ENCODE measurements at places on chromosomes 12 and 14.

DNA sequence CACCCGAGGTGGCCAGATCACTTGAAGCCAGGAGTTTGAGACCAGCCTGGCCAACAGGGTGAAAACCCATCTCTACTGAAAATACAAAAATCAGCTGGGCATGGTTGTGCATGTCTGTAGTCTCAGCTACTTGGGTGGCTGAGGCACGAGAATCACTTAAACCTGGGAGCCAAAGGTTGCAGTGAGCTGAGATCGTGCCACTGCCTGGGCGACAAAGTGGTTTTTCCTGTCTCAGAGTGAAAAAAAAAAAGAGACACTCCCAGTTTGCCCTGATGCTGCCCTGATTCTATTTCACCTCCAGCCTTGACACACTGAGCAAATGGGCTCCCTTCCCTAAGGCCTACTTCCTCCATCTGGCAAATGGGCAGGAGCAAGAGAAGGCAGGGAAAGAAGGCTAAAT lies 28.5 kb upstream of the PLEK2 start:
- peak; percentile 79 for DNase-seq

DNA sequence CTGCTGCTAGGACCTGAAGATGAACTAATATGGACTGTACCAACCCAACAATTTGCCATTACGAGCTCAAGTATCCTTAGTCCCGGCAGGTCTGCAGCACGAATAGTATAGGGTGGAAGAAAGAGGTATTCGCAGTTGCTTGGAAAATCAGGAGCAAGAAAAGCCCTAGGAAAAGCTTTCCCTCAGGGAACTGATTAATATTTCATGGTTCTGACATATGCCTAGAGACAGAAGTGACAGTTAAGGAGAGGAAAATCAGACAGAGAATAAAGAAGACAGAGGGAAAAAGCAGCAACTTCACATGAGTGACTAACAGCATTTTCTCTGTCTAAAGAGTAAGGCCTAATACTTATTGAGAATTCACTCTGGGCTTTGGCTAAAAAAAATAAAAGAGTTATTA lies 602.9 kb upstream of the ATP2B1 start:
- no peak for DNase-seq

DNA sequence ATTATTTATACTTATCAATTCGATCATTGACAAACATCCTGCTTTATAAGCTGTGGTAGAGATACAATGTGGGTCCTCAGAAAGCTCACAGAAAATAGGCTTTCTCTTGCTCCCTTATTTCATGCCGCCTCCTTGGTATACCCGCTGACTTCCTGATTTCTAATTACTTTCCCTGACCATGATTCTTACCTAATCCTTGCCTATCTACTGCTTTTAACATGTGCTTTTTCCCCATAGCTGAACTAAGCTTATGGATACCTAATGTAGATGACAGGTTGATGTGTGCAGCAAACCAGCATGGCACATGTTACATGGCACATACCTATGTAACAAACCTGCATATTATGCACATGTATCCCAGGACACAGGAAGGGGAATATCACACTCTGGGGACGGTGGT lies 65.1 kb downstream of the ITPR2 start:
- no peak for DNase-seq

GRCh38 chr12:117882181-117882580 lies 86.6 kb downstream of the KSR2 start:
- DNase-seq = no peak

DNA sequence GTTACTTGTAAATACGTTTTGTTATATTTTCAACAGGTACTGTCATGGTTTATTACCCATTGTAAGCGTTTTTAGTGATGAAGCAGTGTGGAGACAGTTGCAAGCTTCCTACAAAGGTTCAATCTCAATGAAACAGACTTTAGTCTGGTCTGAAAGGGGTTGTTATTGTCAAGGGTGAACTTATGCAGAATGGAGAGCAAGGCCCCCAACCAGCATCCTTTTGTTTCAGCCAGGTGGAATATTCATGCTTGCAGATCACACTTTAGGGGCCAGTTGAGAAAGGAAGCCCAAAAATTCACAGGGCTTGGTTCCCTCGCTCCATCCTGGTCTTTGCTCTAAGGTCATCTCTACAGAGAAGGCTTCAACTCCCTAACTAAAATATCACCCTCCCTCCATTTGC lies 103.7 kb downstream of the PRICKLE1 start:
- no peak for DNase-seq

GRCh38 chr12:131055596-131056233 lies 102.0 kb downstream of the ADGRD1 start:
- no peak for DNase-seq

DNA sequence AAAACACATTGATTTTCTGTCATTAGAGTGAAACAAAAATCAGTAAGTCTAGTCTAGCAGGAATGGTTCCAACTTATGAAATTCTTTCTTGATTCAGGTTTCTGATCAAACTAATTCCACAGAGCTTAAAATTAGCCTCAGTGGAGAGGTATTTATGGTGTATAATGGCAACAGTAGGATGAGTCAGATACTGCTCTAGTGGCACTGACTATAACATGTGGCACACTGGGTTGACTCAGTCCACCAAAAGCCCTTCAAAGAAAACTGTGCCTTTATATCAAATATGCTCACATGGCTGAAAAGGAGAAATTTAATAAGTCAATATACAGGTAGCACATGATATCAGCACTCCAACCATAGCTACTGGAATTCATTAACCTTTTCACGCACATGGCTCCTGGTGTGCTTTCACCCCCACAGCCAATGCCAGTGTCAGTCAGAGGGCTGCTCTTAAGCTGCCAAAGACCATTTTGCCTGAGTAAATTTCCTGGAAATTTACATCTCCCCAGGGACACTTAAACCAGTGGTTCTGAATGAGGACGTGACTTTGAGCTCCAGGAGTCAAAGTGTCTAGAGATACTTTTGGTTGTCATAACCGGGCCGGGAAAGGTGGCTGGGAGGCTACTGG lies 21.7 kb upstream of the CATSPERB start:
- no peak for DNase-seq

- no peak for DNase-seq
Measured at GRCh38 chr12:34297790-34298164, 275.5 kb downstream of the ALG10 start.

GRCh38 chr12:16763901-16764300 lies 157.9 kb upstream of the LMO3 start:
- no peak for DNase-seq

- no peak for DNase-seq
Measured at GRCh38 chr14:35532783-35533356, 1.1 kb upstream of the INSM2 start.

DNA sequence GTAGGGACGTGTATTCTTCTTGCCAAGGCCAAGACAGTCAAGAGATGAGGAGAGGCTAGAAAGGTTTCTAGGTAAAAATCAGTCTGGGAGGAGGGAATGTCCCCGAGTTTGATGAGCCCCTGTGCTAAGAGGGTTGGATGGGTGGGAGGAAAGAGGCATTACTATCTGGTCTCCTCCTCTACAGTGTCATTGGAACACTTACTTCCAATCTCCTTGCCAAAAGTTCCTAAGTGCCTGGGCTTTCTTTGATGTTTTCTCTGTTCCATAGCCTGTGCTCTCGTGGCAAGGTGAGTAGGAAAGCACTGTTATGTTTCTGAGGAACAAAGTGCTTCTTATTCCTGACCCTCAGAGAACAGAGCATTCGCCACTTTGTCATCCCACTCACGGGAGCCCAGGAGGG lies at the start of gene RNASE13:
Gene RNASE13, minus strand, starts transcription at position 101 of the 400 bp plus-strand sequence. CDS start 519 bp downstream, outside the sequence.
- DNase-seq = no peak

DNA sequence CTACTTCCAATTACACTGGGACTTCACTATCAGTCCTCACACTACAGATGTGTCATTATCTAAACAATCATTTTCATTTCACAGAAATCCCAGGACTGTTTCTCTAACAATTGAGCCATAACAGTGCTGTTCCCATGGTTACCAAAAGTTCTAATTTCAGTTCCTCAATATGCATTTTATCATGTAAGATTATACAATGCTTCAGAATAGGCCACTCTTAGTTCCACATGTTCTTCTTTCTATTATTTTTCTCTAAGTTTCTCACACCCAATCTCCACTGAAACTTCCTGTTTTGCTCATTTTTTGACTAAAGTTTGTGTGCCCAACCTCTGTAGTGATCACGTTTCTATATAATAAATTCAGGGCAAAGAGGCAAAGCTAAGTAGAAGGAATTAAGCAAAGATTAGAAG lies 185.8 kb downstream of the DUSP6 start:
- DNase-seq = no peak

GRCh38 chr14:65019944-65020566 lies 33.4 kb downstream of the FNTB start:
- peak; percentile 35 for DNase-seq

DNA sequence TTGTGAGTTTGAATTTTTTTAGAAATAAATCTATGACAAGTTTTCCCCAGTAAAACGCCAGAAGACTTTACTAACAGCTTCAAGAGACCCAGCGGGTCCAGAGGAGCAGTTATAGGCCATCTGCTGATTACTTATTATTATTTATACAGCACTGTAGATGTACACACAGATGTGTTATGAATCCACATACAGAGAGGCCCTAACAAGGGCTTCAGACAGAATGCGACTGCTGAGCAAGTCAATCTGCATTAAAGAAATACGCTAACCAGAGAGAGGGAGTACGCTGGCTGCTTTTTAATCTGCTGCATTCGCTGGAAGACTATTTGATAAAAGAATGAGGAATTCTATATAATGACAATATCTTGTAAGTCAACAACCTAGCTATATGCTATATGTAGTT lies 32.5 kb downstream of the ATF7 start:
- DNase-seq = no peak

All from T47D (cell line).